ENCODE measurements at places on chromosomes 11 and 22.

DNA sequence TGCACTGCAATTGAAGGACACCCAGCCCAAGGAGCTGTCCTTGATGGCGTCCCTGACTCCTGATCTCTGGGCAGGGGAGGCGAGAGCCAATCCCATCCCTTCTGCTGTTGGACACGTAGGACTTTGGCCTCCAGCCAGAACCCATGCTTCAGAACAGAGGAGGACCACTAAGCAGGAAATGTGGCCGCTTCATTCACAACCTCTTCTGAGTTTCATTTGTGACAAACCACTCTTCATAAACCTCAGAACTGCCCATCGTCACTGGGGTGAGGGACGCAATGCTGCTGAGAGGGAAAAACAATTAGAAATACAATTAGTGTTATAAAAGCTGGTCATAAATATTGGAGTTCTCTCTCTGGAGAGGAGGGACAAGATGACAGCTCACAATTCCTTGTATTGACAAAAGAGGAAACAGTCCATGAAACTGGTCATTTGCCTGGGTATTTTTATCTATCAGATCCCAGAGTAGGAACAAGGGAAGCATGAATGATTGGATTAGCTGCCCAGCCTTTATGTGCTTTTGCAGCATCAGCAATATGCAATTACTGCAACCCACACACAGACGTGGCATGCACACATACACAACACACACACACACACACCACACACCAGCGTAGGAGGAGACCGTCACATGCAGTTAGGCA lies 216.5 kb upstream of the CADM1 start:
- DNase-seq, result no peak

GRCh38 chr22:44026630-44027511 lies 2.8 kb downstream of the PARVB start:
- peak; percentile 67 for DNase-seq

DNA sequence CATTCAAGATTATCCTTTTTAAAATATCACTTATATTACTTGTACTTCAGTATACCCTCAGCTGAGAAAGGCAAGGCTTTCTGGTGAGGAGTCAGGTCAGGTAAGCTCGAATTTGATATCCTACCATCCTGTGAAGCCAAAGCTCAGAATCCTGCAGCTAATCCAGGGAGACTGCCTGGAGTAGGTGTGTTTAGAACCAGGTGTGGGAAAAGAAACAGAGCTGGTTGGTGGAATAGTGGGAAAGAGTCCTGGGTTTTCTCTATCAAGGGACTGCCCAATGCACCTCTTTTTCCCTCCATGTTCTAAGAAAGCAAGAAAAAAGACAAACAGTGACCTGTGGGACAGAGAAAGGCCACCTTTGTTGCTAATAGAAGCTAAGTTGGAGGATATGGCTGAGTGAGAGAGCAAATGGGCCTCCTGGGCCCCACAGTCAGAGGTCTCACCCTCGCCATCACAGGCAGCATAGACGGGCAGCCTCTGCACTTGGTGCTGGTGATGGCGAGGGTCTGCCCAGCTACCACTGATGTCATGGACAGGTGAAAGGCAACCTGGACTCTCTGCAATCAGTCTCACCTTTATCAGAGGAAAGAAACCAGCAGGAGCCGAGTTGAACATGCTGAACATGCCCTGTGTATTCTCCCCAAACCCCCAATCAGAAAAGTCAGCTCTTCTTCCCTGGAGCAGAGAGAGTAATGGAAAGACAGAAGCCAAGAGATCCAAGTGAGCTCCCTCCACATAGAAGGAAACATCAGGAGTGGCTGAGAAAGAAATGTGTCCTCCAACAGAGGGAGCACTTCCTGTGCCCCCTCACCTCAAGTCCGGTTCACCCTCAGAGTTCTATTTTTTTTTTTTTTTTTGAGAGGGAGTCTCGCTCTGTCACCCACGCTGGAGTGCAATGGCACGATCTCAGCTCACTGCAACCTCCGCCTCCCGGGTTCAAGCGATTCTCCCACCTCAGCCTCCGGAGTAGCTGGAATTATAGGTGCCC lies 491.3 kb downstream of the BUD13 start:
- no peak for DNase-seq

DNA sequence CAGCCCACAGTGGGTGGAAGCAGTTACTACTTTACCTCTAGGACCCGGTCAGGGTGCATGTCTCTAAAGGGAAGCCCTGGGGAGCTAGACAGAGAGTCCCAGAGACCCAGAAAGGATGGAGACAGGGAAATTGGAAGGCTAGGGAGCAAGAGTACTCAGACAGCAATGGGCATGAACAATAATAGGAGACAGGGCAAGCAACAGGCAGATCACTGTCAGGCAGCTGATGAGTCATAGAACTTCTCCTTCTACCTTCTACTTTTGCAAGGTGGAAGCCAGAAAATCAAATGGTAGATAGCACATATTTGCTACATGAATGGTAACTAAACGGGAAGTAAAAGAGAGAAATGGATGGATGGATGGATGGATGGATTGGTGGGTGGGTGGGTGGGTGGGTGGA lies 19.6 kb downstream of the CD5 start:
- DNase-seq, result no peak

- peak; percentile 83 for DNase-seq
These were observed 15.2 kb downstream of the PHLDB1 start for GRCh38 chr11:118622376-118623268.

- peak; percentile 72 for DNase-seq
These were observed 73.3 kb upstream of the ZBED5 start for GRCh38 chr11:10930972-10931760.

DNA sequence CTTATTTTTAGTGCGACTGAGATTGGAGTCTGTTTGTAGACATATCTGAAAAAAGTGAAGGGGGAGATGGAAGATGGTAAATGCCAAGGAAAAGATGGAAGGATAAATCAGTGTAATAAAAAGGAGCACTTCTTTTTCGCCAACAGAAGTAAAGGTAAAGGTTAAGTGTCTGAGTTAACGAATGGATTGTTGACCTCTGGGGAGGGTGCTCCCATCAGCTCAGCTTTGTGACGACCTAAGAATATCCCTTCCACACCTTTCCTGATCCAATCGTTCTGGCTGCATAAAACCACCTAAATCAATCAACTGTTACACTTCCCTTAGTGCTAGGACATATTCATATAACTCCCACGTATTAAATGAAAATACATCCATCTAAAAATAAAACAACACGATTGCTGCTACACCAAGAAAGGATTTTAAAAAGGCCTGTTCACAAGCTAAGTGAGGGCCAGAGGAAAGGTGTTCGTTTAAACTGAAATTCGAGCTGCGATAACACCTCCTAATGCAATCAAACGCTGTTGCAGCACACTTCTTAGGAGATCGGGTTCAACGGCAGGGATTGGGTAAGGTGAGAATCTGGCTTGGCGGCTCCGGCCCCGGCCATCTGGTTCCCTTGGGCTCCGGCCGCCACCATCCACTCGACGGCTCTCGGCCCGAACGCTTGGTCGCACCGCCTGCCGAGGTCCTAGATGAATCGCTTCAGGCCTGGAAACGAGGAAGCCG lies 658 bp downstream of the C11orf71 start:
- peak; percentile 72 for DNase-seq

DNA sequence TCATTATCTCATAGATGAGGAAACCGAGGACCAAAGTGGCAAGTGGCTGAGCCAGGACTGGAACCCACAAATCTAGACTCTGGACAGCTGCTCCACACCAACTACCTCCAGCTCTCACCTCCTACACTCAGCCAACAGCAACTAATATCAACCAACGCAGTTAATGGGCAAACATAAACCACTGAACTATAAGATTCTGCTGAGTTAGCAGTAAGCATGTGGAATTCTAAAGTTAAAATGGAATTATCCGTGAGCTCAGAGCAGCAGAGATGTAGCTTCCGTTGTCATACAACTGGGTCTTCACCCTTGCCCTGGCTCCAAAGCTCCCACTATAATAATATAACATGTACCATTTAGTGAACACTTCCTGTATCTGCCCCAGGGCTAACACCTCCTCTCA lies 27.1 kb downstream of the FAM227A start:
- no peak for DNase-seq

GRCh38 chr22:45585437-45585755 lies 82.7 kb downstream of the FBLN1 start:
- DNase-seq, result no peak

DNA sequence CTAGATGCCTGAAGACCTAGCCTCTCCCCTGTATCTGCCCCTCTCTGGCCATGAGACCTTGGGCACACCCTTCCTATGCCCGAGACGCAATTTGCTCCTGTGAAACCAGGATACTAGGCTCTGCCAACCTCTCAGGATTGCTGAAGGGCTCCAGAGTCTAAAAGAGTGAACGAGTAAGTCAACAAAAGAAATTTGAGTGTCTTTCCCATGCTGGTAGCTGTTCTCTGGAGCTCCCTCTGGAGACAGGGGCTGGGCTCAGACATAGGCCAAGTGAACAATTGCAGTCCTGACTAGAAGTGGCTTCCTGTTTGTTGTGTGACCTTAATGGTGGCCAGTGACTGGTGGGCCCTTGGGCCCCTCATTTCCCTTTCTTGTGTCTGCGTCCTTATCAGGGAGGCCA lies 189.0 kb upstream of the NARS2 start:
- no peak for DNase-seq

GRCh38 chr11:1307998-1308742 lies 1.3 kb downstream of the TOLLIP start:
- peak; percentile 27 for DNase-seq

GRCh38 chr11:95829580-95830259 lies 39.4 kb downstream of the CEP57 start:
- peak; percentile 69 for DNase-seq

- DNase-seq, result no peak
These were observed 274.6 kb downstream of the TBC1D22A start for GRCh38 chr22:47036936-47037485.

DNA sequence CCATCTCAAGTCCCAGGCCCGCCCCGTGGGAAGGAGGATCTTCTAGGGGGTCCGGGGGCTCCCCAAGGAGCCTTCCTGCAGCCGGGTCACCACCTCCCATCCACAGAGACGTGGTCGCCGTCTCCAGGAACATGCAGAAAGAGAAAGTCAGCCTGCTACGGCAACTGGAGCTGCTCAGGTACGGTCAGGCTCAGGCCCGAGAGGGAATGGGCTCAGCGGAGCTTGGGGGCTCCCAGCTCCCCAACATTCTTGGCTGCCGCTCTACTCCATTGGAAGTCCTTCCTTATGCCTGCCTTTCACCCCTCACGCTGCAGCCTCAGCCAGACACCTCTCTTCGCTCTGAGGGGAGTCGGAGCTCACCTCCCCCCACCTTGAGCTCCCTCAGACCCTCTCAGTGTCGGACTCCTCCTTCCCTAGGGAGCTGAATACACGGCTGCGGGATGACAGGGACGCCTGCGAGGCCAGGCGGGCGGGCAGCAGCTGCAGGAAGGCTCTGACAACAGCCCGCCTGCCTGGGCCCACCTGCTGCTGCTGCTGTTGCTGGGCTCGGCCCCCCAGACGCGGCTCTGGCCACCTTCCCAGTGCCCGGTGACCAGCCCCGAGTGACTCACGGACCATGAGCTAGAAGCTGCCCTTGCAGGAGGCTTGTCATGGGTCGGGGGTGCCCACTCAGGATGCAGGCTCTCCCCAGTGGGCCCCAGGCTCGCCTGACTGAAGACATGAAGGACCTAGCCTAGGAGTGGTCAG lies 1.5 kb upstream of the CD151 start:
- DNase-seq, result no peak

DNA sequence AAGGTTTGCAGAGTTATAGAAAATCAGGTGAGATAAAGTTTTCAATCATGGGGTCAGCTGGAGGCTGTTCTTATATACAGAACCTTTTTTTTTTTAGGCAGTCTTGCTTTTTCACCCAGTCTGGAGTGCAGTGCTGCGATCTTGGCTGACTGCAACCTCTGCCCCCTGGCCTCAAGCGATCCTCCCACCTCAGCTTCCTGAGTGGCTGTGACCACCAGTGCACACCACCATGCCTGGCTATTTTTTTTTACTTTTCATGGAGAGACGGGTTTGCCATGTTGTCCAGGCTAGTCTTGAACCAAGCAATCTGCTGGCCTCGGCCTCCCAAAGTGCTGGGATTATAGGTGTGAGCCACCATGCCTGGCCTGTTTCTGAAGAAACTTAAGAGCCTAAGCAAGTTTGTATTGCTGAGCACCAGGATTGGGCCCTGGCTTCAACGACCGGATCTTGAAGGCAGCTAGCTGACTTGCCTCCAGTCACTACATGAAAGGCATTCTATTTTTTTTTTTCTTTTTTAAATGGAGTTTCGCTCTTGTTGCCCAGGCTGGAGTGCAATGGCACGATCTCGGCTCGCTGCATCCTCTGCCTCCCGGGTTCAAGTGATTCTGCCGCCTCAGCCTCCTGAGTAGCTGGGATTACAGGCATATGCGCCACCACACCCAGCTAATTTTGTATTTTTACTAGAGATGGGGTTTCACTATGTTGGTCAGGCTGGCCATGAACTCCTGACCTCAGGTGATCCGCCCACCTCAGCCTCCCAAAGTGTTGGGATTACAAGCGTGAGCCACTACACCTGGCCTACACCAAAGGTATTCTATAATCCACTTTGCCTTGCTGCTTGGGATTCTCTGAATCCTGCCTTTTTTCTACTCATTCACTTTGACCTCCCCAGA lies 7.6 kb downstream of the XBP1 start:
- DNase-seq, result no peak

GRCh38 chr11:3837793-3838192 lies 3.0 kb downstream of the RHOG start:
- peak; percentile 36 for DNase-seq

DNA sequence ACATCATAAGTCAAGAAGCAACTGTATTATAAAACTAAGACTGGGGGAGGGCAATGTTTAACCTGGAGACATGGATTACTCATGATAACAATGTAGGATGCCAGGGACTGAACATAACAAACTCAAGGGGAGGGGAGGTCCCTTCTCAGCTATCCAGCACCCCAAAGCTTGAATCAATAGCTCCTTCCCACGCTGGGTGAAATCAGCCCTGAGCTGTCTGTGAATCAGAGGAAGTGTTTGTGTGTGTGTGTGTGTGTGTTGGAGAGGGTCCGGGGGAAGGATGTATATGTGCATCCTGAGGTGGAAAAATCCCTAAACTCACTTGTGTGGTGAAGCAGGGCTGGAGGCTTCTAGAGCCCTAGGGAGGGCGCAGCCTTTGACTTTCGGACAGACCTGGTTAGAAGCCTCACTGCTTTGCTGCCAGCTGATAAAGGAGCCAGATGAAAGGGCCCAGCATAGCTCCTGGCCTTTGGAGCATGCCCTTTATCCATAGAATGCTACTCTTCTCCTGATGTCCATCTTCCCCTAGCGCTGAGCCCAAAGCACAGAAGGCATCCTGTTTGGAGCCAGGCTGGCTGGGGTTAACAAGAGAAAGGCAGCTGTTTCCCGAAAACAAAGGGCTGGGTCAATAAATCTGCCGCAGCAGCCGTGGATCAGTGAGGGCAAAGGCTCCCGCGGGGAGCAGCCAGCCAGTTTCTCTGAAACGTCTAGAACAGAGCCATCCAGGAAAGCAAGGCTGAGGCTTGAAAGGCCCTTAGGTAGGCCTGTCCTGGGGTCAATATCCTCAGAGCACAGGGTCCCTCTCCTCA lies 35.8 kb downstream of the TNKS1BP1 start:
- DNase-seq, result peak; percentile 91

GRCh38 chr11:132177106-132177505 lies 806.7 kb downstream of the NTM start:
- peak; percentile 51 for DNase-seq

Data from iris pigment epithelial cell (primary cell).